ENCODE measurements at places on chromosomes 3 and 15.

- no peak for DNase-seq
Measured at GRCh38 chr3:110881069-110881468, 190.5 kb upstream of the NECTIN3 start.

DNA sequence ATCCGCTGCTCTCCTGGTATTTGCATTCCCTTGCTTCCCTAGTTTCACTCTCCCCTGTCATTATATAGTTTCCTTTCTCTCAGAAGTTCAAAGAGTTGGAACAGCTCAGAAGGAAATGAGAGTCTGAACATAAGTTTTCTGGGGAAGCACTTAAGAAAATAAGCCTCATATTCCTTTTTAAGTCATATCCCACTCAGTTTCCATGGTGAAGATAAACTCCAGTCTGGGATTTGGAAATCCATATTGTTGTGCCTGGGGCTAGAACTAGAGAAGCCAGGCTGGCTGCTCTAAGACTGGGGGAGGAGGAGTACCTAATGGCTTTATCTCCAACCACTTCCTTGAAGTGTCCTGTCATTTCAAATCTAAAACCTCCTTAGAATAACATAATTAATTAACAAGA lies 134.2 kb upstream of the ALCAM start:
- DNase-seq, result no peak

DNA sequence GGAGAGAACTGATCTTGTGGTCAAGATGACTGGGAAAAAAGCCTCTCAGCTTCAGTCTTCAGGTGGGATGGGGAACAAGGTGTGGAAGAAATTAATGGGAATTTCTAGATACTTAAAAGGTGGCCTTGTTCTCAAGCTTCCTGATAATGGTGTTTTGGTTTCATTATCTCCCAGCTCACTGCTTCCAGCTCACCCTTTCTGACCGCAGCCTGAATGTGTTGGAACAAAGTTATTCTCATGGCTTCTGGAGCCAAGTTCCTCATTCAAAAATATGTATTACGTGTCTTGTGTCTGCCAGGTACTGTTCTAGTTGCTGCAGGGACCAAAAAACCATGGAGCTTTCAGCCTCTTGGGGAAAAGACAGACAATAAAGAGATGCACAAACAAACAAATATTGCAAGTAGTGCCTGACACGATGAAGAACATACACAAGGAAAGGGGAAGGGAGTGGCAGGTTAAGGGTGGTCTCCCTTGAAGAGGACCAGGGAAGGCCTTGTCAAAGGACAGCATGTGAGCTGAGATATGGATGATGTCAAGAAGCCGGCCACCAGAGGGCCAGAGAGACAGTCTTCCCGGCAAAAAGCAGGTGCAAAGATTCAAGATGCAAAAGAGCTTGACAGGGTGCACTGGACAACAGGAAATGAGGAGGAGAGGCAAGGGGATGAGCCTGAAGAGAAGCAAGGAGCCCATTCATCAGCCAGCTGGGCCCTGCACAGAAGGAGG lies 35.5 kb downstream of the ARRDC4 start:
- DNase-seq, result no peak

- peak; percentile 35 for DNase-seq
Measured at GRCh38 chr3:16300881-16301359, 35.9 kb downstream of the OXNAD1 start.

DNA sequence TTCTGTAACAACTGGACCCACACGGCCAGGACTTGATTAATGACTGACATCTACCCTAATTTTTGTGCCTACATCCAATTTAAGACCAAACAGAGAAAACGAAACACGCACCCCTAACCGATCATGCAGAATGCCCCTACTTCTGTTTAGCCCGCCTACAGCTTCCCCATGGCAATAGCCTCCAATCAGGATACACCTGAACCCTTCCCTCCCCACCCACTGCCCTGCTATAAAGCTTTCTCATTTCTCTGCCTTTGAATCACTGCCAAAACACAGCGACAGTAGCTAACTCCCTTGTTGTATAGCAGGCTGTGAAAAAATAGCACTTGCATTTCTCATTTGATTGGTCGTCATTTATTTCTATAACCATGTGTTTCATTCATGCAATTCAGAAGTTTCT lies 45.2 kb upstream of the DPPA4 start:
- no peak for DNase-seq

GRCh38 chr3:138768125-138768524 lies 66.6 kb downstream of the PIK3CB start:
- no peak for DNase-seq

DNA sequence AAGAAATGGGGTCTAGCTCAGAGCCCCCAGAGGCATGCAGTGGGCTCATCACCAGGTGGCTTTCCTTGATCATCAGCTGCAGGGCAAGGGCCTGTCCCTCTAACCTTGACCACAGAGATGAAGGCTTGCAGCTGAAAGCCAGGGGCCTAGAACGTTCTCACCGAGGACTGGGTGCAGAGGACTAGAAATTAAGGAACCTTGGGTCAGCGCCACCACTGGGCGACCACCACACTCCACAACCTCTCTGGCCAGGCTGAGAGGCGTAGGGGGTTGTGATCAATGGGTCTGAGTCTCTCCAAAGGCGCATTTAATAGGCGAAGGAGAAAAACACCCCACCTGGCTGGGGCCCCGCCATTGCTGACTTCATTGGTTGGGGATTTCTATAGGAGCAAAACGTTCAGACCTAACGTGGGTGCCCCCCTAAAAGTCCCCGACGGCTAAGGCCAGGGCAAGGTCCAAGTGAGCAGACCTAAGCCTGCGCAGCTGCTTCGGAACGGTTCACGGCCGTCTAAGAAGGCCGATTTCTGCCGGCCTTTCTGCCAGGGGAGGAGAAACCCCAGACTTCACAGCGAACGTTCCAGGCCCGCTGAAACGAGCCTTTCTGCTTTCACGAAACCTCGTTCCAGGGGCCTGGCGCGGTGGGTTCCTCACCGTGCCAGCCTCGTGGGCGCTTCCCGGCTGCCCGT lies 915 bp downstream of the BCL2L10 start:
- DNase-seq, result no peak

GRCh38 chr15:101479342-101479845 lies 10.1 kb downstream of the PCSK6 start:
- DNase-seq, result no peak

DNA sequence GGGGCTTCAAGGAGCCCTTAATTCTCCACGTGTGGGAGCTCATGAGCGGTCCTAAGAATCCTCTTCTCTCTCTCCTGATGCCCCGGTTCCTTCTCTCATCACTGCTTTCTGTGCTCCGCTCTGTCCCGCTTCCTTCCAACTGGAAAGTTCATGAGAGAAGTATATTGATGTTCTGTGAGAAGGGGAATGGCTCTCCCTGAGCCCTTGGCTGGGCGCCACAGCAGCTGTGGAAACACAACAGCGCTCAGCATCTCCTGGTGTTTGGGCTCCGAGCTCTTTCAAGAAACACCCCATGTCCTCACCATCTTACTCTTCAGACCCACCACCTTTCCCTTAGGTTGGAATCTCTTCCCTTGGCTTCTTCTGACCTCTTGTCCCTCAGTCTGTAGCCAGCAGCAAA lies 161.7 kb downstream of the VGLL4 start:
- no peak for DNase-seq

DNA sequence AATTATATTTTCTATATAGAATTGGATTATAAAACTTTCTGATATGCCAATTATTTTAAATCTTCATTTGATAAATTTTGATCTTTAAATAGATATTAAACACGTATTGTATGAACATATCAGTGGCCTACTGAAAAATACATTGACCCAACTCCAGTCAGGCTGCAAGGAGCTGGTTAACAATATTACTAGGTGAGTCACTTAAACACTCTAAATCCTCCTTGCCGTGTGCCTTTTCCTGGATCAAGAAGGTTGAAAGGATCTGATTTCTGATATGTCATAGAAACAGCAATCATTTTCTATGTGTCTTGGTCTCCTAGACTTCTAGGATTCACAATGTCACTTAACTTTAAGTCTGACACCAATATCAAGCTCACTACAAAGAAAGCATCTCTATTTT lies 123.2 kb downstream of the TP63 start:
- no peak for DNase-seq

DNA sequence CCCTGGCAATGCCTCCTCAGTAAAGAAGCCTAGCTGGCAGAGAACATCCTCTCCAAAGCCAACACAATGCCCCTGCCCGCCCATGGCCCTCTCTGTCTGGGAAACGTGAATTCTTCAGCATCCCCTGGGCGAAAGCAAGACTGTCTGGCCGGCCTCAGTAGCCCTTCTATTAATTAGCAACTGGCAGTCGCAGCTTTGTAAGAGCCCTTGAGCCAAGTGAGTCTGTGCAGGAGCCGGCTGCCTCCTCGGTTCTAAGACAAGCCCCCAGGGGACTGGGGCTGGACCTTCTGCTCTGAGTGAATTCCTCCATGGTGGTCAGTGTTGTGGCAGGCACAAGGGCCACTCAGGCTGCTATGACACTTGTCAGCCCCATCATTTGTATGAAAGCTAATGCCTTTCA lies 7.4 kb downstream of the HCN4 start:
- no peak for DNase-seq

DNA sequence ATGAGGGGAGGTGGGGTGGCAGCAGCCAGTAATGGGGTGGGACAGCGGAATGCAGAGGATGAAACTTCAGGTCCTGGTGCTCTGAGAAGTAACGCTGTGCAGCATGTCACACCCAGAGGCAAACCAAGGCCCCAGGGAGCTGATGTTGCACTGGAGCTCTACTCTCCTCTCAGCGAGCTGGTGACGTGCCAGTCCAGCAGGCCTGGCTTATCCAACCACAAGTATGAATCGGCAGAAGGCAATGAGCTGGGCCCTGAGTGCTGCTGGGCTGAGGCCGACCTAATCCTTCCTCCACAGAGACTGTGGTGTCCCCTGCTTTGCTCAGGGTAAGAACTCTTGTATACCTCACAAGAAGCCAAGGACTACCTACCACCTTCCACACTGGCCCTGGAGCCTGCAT lies 30.5 kb downstream of the CD86 start:
- no peak for DNase-seq

DNA sequence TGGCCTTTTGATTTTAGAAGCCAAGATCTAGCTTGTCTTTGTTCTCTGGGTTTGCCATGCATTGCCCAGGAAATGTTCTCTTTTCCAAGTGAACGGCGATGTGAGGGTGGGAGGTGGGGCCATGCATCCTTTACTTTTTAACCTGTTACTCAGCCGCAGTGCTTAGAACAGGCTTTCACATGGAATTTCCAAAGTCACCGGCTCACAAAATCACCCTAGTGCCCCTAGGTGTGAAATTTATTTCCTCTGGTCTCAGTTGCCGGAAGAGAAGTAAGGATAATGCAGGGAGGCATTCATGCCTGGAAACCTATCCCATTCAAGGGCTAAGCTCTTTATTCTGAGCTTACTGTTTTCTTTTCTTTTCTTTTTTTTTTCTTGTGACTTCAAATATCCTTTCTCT lies 93.2 kb downstream of the CACNA2D3 start:
- DNase-seq, result no peak

- DNase-seq, result no peak
Measured at GRCh38 chr15:45439521-45440260, 61.3 kb upstream of the GATM start.

DNA sequence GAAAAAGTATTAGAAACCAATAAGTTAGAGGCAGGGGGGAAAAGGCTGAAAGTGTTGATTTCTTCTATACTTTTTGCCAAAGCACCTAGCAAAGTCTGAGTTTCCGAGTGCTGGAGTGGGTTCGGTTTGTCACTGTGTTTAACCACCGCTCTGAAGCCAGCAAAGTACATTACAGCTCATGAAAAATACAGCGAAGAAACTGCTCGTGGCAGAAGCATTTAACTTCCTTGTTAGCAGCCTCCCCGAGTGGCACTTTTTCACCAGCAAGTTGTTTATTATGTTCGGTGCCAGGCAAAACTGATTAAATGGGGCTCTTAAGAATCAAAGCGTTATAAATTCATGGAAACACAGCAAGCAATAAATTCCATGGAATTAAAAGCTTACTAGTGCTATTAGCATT lies 313.6 kb downstream of the FOXP1 start:
- DNase-seq, result no peak

- DNase-seq, result no peak
Measured at GRCh38 chr15:52290800-52291199, 4.8 kb downstream of the MYO5C start.

- no peak for DNase-seq
Measured at GRCh38 chr3:89405176-89405575, 297.8 kb downstream of the EPHA3 start.

DNA sequence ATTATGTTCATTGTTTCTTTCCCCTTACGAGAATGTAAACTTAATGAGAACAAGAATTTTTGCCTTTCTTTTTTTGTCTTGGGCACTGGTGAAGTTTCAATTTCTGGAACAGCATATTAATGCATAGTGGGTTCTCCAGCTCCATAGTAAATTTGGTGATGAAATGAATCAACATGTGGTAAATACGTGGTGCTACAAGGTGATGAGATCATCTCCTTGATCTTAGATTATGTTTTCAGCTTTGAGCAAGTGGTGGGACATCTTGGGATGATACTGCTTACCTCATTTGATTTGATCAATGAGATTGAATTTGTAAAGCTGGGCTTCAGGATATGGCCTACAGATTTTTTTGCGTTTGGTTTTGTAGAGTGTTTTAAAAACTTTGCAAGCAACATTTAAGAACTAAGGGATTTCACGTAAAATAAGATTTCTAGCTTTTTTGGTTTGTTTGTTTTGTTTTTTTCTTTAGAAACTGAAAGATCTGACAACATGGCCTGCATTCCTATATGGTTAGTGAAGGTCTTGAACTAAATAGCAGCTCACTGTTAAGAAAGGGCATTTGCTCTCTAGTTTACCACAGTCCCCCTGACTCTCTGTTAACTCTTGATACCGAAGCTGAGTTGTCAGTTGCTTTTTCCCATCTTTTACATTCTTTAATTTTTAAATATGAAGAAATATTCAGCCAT lies 45.6 kb downstream of the FNDC3B start:
- DNase-seq, result no peak

GRCh38 chr3:58167431-58168351 lies 43.1 kb downstream of the DNASE1L3 start:
- DNase-seq, result peak; percentile 25

GRCh38 chr3:145518639-145519038 lies 642.3 kb downstream of the PLOD2 start:
- no peak for DNase-seq

DNA sequence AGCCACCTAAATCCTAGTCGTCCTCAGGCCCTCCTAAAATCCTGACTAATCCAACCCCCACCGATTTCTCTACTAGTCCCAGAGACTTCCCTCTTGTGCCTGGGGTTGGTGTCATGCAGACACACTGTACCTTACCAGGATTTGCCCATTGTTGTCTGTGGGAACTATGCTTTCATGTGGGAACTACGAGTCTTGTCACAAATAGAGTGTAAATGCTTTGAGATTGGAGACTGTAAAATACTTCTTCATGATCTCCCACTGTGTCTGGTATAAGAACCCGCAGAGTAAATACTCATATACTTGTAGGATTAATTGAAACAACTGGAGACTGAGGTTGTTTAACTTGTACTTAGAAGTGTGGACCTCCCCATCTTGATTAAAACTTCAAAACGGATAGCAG lies 11.2 kb downstream of the B3GNT5 start:
- no peak for DNase-seq

DNA sequence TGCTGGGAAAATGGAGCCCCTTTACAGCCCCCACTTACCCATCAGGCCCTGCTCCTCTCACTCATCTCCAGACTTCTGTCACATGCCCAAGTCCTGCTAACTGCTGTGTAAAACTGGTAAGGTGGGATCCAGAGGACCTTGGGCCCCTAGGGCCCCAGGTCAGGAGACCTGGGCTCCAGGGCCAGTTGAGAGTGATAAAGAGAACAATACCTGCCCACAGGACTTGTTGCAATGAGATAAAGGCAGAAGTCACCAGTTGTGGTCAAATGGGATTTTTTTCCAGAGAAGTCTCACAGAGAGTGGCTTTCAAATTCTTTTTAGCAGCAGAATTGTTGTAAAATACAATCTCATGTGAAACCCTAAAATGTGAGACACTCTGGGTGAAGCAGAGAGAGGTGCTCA lies 753 bp downstream of the FURIN start:
- no peak for DNase-seq
